Smooth muscle cell of trachea (primary cell): ENCODE measurements at places on chromosomes 3 and 15. TPM values are rescaled to one million over a fixed set of nuclear protein-coding genes. Genes with fewer than 3 reads are reported as not detected.

The CFAP20DC gene
- total RNA-seq = 4.8 and 6.8 TPM in 2 replicates

The BNC1 gene
- total RNA-seq = 6.1 and 7.9 TPM in 2 replicates

The DNAH12 gene
- total RNA-seq = under 0.01 and 0.17 TPM in 2 replicates

The ZIC4 gene
- not detected in 2 replicates for total RNA-seq

The ANKDD1A gene
- total RNA-seq = 9.2 and 19.0 TPM in 2 replicates

The DTX3L gene
- 26.5 and 27.5 TPM in 2 replicates for total RNA-seq

The GOLGA6L10 gene
- total RNA-seq = under 0.01 and 0.44 TPM in 2 replicates

The FSIP1 gene
- 1.6 and 2.6 TPM in 2 replicates for total RNA-seq

The MFN1 gene
- 49.1 and 75.3 TPM in 2 replicates for total RNA-seq

The NOX5 gene
- 0.58 and 0.83 TPM in 2 replicates for total RNA-seq

The EBLN2 gene
- 2.3 and 6.1 TPM in 2 replicates for total RNA-seq

The MITF gene
- 13.4 and 30.1 TPM in 2 replicates for total RNA-seq

The TGM5 gene
- not detected in 2 replicates for total RNA-seq

The ZCWPW2 gene
- total RNA-seq = 0.66 and 1.3 TPM in 2 replicates

The CCR4 gene
- total RNA-seq = not detected in 2 replicates
